ENCODE measurements at places on chromosomes 12 and 14.

GRCh38 chr14:58656671-58657411, 19.1 kb downstream of the DACT1 start:
- no peak for DNase-seq

- peak; percentile 44 for DNase-seq
These were observed 82.2 kb downstream of the PAPOLA start for GRCh38 chr14:96584199-96584906.

GRCh38 chr14:23365732-23366425, 907 bp upstream of the EFS start:
- DNase-seq: no peak

- DNase-seq: no peak
These were observed 27.9 kb downstream of the CLEC9A start for GRCh38 chr12:10058387-10058786.

DNA sequence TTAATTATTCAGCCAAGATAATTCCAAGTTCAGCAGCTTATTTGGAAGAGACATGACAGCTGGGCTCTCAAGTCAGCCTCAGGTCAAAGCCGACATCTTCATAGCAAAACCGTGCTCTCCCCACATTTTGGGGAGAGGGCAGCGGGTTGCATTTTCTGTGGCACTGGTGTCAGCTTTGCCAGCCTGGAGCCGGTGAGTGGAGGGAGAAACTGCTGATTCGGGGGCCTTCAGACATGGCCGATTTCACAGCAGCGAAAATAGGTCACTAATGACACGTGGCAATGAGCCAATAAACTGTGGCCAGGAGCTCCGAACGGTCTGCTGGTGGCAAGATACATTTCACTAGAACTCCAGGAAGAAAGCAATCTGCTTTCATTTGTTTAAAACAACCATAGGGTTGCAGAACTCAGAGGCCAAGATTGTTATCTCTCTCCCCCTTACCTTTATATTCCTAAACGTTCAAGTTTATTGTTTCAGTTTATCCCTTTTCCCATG, 173.2 kb downstream of the CAND1 start:
- no peak for DNase-seq

DNA sequence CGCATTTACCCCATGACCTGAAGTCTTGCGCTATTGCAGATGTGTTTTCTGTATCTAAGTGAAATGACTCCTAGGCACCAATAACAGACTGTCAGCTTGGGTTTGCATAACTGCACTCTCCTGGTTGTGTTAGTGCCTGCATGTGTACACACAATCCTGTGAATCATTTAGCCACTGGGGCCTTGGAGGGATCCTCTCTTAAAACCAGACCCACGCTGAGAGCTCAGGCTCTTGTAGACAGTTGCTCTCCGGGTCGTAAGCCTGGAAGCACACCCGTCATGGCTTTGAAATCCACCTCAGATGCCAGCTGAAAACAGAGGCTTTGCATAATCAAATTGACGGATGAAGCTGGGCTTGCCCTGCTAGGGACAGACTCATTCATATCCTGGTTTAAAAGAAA, 79.2 kb upstream of the RBM19 start:
- DNase-seq: no peak

DNA sequence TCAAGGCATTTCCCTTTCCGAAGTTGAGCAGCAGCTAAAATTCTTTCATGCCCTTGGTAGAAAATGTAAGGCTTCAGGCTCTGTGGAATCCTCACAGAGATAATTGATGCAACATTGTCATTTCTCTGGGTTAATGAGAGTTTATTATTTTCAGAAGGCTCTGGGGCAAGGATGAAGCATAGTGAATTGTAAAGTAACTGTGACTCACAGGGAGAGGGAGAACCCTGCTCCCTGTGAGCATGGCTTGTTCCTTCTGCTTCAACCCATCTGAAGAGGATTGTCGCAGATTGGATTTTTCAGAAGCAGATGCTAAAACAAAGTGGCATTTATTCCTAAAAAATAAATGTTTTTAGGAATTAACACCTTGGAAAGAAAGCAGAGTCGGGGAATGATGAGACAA, 41.2 kb downstream of the APOBEC1 start:
- no peak for DNase-seq
